Caki2 (cell line): ENCODE measurements at places on chromosomes 7 and 10.

DNA sequence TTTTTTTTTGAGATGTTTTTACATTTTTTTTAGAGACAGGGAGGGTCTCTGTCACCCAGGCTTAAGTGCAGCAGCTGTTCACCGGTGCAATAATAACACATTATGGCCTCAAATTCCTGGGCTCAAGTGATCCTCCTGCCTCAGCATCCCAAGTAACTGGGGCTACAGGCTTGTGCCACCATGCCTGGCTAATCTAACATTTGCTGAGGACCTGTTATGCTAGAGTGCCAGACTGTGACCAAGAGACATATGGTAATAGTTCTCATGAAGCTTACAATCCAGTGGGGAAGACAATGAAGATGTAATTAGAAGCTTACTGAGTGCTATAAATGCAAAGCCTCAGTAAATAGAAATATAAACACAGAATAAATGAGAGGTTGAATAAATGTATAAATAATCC is 17.6 kb upstream of the ORC5 start:
- DNase-seq = no peak

DNA sequence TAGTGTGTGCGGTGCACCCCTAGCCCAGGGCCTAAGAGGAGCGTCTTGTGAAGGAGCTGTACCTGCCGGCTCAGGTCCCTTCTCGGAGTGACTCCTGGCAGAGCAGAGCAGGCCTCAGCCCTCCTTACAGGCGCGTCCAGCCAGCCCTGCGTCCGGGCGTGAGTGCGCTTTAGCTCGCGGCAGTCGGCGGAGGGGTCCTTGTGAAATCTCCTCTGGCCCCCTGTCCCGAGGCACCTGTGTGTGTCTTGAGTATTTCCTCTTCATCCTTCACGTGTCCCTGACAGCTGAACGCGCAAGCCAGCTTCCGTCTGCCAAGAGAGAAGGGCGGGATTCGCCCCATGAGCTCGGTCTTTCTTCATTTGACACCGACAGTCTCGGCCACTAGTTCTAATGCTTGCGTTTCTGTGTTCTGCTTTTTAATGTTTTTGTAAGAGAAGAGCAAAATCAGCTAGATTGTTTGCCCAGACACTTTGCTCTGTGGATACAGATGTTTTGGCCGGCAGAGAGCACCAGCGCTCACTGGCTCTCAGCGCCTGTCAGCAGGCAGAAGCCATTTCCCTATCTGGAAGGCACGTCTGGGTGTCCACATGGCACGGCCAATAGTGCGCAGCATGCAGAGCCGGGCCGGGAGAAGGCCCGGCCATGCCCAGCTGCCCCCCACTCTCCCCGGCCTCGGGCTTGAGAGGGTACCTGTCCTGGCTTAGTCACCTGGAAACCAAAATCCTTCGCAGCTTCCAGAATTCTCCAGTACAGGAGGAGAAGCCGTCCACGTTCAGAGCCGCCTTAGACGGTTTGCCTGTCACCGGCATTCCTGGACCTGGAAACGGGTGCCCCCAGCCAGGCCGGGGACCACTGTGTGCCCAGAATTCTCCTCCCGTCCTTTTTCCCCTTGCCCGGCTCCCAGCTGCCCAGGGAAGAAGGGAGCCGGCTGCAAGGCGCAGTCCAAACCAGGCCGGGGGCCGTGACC is 7.0 kb downstream of the GET4 start:
- no peak for DNase-seq

DNA sequence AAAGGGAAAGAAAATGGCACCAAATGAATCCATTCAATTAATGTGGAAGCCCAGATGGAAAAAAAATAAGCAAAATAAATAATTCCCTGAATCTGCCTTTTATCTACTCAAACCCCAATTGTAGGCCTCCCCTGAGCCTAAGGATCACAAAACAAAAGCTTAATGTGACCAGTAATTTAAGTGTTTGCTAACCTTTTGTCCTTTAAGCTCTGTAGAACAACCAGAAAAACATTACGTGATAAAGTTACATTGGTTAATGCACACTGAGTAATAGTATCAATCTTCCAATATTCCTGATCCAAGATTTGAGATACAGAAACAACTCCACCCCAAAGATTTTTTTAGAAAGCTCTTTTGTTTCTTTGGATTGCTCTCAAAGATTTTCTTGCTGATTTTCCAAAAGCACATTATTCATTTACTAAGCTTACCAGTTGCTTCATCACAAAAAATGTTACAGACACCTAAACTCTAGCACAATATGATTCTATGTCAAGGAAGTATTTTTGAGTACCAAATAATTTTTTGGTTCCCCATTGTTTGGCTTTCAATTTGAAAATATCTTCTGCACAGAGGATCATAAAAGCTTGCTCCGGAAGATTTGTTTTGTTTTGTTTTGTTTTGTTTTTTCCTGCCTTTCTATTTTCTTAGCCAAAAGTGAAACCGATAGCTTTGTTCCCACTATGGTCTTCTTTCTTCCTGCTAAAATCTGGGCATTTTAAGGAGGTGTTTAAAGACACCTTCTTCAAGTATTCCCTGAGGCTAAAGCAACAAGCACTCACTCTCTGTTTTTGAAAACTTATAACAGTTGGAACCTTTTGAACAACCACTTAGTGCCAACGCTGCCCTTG is 54.2 kb downstream of the TRIL start:
- no peak for DNase-seq

- no peak for DNase-seq
Measured at GRCh38 chr7:140435252-140435895, 31.5 kb downstream of the RAB19 start.

DNA sequence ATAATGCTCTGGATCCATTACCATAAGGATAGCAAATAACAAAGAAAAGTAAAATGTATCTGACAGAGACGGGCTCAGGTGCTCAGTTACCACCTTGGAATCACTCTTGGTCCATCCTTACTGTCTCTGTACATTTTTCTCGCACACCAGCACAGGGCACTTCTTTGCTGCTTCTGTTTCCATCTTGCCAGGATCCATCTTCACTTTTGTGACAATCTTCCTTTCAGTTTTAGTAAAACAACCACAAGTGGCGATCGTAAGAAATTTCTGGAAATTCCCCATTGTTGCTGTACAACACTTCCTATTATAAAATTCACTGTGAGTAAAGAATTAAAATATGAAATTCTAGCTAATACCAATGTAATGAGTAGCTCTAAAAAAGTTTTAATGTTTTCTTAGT is 695.5 kb downstream of the GRM8 start:
- no peak for DNase-seq

DNA sequence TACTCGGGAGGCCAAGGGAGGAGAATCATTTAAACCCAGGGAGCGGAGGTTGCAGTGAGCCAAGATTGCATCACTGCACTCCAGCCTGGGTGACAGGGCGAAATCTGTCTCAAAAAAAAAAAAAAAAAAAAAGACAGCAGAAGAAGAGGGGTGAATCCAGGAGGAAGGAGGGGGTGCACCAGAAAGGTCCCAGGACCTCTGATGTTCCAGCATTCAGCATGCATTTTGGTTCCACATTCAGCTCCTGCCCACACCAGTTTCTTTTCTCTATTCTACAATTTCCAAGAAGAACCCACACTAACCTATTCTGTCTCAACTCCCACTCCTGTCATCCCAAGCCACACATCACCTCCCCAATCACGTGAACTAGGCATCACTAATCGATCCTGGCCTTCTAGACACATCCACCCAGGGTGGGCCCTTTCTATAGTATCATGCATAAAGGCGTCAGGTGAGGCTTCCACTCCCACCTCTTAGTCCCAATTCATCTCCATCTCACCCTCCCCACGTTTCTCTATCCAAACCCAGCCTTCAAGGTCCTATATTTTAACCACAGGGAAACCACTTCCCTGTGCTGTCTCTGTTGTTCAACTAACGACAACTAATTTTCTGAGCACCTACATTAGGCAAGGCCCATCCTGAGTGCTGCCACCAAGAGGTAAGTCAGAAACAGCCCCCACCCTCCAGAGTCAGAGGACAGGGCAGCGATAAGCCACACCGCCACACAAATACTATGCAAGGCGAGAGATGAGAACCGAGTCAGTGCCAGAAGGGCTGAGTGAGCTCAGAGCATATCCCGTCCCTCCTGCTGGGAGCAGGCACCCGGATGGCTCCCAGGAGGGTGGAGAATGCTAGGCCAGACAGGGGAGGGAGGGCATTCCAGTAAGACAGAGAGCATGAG is 2.2 kb downstream of the ANXA11 start:
- DNase-seq = peak; percentile 90

DNA sequence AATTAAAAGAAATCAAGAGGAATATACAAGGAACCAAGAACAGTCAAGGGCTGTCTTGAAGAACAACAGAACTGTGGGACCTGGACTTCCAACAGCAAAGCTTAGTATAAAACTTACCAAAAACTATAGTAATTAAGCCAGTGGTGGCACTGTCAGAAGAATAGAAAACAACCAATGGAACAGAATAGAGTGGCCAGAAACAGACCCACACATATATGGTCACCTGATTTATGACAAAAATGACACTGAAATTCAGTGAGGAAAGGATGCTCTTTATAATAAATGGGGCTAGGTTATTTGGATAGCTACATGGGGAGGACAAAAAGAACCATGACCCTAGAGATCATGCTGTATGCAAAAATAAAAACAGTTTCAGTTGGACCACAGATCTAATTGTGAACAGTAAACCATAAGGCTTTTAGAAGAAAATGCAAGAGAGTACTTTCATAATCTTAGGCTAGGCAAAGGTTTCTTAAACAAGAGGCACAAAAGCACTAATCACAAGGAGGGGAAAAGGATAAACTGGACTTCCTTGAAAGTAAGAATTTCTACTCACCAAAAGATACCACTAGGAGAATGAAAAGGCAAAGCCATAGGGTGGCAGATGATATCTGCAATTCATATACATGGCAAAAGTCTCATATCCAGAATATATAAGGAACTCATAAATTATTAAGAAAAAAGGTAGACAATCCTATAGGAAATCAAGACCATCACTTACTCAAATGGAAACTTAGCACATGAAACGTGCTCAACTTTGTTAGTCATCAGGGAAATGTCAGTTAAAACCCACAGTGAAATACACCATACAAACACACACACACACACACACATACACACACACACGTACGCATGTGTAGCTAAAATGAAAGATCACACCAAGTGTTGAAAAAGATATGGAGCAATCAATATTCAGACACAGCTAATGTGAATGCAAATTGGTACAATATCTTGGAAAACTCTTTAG is 20.8 kb downstream of the HYCC1 start:
- no peak for DNase-seq

- peak; percentile 30 for DNase-seq
Measured at GRCh38 chr7:157292770-157293412, 43.9 kb upstream of the DNAJB6 start.

- no peak for DNase-seq
Measured at GRCh38 chr10:132856869-132857524, 71.0 kb upstream of the NKX6-2 start.

DNA sequence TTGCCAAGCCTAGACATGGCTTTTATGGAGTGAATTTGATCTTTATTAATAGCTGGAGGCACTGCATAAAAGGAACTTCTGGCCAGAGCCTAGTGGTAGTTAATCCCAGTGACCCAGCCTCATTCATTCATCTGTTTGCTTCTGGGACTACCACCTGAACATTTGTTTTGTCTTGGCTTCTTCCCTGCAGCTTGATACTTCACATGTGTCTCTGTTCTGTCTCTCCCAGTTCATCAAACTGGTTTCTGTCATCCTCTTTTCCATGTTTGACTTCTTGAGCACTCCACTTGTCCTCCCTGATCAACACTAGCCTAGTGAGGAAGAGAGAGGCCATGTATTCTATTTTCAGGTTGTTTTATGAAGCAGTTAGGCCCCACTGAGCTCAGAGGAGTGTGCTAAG is 163.6 kb downstream of the NRG3 start:
- no peak for DNase-seq

GRCh38 chr7:74289659-74290552 is 699 bp downstream of the CLIP2 start:
- DNase-seq = peak; percentile 46
